ENCODE measurements at places on chromosomes 4 and X.
A peak's percentile ranks its signal among the peaks of the same experiment; 100 is the strongest.

DNA sequence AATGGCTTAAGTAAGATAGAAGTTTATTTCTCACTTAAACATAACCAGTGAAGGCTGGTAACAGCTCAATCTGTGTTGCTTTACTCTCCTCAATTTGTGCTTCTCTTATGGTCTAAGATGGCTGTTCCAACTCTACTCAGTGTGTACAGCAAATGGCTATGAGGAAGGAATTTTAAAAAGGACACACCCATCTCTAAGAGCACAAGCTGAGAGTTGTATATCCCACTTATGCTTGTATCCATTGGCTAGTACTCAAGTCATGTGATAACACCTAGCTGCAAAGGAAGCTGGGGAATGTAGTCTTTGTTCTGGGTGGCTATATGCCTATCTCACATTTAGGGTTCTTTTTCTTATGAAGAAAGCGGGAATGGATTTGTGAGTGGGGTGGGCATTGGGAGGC is 63.3 kb downstream of the GPAT3 start:
- peak; percentile 9 for DNase-seq

DNA sequence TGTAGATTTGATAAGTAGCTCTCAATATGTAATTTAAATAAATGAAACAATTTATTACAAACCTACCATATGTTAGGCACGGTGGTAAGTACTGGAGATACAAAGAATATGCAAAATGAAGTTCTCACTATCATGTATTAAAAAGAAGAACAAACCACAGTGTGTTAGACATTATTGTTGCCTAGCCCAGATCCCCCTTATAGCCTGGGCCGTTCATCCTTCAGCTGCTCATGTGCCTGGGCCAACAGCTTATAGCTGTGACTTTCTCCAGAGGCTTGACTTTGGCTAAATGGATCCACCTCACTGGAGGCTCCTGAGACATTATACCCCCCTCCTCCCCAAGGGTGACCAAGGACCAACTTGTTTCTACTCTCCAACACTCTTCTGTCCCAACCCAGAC is 29.8 kb upstream of the CCNG2 start:
- DNase-seq = no peak

DNA sequence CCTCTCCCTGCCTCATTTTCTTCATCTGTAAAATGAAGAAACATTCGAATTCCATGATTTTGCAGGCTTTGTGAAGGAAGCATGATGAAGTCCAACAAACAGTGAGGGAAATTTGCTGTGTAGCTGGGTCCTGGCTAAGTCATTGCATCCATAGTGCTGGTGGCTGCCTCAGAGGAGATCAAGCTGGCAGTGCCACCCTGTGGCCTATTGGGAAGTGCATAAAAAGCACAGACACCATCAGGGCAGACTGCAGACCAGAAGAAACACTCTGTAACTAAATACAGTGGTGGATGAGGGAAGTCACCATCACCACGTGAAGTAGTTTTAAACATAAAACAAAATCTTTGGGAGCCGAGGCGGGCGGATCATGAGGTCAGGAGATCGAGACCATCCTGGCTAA is 40.7 kb upstream of the DDX3X start:
- DNase-seq = no peak

- DNase-seq = no peak
These were observed 154.5 kb upstream of the GALNT7 start for GRCh38 chr4:173014113-173014558.

GRCh38 chrX:131047180-131047579 is 11.0 kb upstream of the ARHGAP36 start:
- DNase-seq = no peak

- peak; percentile 72 for DNase-seq
These were observed 123.0 kb downstream of the RASGEF1B start for GRCh38 chr4:81348778-81349094.

DNA sequence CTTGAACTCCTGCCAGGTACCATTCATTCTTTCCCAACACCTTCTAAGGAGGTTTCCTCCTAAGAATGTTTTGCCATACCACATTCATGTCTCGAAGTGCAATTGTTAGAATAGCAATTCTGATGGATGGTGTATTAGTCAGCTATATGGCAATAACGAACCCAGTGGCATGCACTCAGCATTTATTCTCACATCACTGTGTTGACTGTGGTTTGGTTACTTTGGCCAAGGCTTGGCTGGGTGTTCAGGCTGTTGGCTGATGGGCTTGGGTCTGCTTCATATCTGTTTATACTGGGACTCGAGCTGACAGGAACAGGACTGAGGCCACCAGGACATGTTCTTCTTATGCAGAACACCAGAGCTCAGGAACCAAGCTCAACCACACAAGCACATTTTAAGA is 31.7 kb downstream of the PSAPL1 start:
- DNase-seq = no peak

DNA sequence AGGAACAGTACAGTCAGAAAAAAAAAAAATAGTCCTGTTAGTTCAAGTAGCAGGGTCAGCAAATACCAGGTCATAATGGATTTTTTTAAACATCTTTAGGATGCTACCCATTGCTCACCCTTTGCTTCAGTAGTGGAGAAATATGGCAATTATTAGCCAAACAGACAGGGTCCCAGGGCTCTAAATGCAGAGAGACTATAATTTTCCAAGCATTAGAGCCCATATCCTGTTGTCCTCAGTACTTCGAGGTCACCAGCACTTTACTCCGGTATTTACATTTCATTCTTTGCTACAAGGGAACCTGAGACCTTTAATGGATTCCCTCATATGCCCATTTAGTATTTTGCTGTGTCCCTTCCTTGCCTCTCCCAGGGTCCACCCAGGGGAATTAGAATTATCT is 1562.9 kb upstream of the TENM3 start:
- DNase-seq = peak; percentile 21

GRCh38 chrX:148282504-148282903 is 217.9 kb upstream of the AFF2 start:
- no peak for DNase-seq

- DNase-seq = peak; percentile 11
These were observed 86.8 kb upstream of the FAM241A start for GRCh38 chr4:112058433-112058832.

DNA sequence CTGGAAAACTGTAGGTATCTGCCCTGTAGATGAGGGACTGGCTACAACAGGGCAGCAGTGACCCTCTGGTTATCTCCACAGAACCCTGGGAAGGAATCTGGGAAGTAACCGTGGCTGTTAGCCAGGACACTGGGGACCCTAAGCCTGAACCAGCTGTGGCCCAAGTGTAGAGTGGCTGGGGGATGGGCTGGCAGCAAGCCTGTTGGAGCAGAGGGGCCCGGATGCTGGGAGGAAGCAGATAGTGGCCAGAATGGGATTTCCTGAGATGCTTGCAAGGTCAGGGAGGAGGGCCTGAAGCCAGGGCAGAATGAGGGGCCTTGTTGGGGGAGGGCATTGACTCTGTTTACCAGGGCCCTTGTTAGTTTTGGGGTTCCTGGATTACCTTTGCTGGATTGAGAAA is 161.0 kb upstream of the EOLA2 start:
- no peak for DNase-seq

GRCh38 chr4:121898150-121898549 is 27.9 kb upstream of the BBS7 start:
- no peak for DNase-seq

- DNase-seq = no peak
These were observed 177.8 kb downstream of the SOWAHB start for GRCh38 chr4:76720121-76720520.

DNA sequence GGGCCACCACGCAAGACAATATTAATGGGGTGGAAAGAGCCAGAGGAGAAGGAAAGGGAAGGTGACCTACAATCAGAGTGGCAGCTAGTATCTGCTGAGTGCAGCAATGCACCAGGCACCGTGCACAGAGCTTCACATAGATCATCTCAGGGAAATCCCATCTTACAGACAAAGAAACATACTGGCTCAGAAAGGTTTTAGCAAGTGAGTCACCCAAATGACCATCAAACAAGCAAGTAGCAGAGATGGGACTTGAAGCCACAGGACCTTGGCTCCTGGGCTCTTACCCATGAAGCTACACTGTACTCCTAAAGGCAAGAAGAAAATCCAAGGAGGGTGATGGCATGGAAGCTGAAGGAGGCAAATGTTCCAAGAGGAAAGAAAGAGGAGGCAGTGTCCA is 6.8 kb downstream of the ANXA5 start:
- no peak for DNase-seq

DNA sequence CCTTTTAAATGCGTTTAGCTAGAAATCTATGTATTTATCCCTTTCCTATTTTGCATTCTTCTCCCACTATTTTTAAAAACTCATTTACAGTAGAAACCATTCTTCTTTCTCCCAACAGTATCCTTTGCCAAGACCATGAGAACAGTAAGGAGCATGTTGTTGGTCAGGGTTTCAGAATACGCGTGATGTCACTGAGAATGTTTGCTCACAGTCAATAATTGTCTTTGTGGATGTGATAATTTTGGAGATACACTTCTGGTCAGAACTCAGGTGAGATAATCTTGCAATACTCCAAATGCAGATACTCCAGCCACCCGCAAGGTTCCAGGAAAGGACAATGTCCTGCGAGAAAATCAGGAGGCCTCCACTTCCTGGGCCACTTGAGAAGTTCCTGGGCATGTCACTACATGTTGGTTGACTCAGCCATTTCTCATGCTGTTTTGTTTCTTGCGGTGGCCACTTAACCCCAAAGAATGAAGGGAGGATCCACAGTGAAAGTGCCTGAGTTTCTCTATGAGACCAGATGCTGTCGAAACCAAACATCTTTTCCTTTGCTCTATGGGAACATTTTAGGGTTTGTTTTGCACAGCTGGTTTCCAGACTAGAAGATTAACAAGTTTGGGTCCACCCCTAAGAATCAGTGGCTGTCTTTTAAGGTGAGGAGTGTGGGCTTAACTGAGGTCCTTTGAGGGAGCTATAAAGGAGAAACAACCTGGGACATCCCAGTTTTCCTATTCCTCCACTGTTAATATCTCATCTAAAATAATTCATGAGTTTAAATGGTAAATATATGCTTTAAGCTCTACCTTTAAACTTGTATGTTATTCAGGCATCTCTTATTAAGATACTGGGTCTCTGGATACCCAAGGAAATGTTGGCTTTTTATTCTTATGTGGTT is 116.0 kb downstream of the SOWAHB start:
- peak; percentile 60 for DNase-seq

DNA sequence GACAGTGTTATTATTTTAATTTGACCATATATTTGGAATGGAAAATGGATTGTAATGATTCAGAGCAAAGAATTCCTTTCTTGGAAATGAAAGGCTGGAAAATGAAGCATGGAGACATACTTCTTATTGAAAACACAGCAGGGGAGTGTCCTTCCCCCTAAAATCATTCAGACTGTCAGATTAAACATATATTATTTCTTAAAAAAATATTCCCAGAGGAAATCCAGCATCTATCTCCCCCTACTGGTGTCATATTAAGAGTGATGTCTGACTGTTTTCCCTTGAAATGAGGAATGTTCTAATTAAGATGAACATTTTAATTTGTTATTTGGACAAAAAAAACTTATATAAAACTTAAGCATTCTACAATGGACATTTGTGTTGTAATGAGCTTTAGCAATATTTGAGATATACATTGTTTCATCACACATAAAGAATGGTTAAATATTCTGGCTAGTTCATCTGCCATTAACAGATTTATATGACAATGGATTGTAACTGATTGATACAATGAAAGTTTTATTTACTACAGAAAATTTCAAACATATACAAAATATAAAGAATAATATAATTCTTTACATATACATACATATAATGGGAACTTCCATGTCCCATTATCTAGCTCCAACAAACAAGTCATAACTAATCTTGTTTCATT is 264.6 kb downstream of the SPRY1 start:
- DNase-seq = peak; percentile 44

GRCh38 chr4:71251261-71251660 is 87.6 kb upstream of the SLC4A4 start:
- DNase-seq = no peak

DNA sequence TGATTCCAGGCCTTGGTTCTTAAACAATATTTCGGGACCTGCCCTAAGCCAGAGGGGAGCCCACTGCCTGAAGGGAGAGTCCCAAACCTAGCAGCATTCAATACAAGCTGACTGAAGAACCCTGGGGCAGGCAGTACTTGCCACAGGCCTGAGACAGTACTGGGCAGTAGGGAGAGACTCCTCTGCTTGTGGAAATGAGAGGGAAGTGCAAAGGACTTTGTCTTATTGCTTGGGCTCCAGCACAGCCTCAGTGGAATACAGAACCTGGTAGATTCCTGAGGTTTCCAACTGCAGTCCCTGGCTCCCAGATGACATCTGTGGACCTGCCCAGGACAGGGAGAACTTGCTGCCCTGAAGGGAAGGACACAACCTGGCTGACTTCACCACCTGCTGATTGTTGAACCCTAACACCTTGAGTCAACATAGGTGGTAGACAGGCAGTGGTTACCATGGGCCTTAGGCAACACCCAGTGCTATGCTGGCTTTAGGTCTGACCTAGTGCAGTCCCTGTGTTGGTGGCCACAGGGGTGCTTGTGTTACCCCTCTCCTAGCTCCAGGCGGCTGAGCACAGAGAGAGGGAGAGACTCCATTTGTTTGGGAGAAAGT is 20.3 kb upstream of the ABCG2 start:
- DNase-seq = no peak

DNA sequence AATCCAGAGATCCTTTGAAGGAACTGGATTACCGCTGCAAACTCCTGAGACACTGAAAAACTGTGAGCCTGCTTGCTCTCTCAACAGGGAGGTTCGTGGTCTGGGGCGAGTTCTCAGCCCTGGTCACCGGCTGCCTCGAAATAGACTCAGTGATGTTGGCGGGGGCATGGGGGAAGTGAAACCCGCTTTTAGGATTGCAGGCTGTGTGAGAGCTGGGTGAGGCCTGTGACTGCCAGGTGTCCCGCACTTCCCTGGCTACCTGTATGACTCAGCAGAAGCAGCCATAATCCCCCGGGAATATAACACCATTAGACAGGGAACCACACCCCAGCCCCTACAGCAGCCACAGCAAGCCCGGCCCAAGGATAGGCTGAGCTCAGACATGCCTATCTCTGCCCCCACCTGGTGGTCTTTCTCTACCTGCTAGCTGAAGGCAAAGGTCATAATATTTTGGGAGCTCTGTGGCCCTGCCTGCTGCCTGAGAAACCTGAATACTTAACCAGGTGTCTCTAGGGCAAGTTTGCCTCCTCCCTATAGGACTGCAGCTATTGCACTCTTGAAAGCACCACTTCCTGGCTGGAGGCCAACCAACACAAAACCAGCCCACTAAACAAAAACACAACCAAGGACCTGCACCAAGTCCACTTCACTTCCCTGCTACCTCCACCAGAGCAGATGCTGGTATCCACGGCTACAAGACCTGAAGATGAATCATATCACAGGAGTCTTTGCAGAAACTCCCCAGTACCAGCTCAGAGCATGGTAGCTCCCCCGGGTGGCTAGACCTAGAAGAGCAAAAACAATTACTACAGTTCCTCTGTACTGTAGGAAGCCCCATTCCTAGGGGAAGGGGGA is 202.0 kb downstream of the RRAGB start:
- DNase-seq = no peak
